SHP77 treated with DMSO at 0.1 percent for 48 hours (cell line): ENCODE measurements at places on chromosomes 6 and 20.

GRCh38 chr20:31705598-31706597, 16.8 kb downstream of the BCL2L1 start:
- DNase-seq = no peak

- DNase-seq = no peak
Observed at GRCh38 chr6:22709803-22710202, 140.4 kb downstream of the HDGFL1 start.

DNA sequence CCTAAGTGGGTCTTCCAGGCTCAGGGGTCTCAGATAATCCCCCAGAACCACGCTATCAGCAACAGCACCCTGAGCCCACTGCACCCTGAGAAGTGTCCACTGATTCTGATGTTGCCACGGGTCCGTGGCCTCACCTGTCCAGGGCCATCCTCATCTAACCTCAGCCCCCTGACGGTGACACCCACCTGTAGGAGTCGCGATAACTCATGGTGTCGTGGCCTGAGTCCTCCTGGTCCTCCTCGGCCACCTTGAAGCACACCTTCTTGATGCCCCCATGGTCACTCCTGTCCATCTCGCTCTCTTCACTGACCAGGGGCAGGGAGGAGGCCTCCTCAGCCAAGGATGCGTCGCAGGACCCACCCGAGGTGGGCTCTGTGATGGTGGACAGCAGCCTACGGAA, 182.1 kb downstream of the PREX1 start:
- no peak for DNase-seq

DNA sequence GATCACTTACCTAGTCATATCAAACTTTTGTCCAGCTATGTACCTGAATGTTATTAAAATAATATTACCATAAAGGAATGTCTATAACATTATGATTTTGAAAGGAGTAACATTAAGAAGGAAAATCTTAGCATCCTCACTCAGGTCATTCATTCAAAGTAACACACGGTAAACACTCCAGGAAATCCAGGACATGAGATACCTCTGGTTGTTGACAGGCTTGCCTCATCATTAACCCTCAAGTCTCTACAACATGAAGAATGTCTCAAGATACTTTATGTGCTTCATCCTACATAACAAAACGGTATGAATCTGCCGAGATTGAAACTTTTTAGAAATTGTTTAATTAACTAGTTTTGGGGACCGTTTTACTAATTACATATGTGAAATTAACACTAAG, 690 bp upstream of the FILIP1 start:
- DNase-seq = no peak

GRCh38 chr6:111874025-111874415, 768 bp upstream of the FYN start:
- no peak for DNase-seq

DNA sequence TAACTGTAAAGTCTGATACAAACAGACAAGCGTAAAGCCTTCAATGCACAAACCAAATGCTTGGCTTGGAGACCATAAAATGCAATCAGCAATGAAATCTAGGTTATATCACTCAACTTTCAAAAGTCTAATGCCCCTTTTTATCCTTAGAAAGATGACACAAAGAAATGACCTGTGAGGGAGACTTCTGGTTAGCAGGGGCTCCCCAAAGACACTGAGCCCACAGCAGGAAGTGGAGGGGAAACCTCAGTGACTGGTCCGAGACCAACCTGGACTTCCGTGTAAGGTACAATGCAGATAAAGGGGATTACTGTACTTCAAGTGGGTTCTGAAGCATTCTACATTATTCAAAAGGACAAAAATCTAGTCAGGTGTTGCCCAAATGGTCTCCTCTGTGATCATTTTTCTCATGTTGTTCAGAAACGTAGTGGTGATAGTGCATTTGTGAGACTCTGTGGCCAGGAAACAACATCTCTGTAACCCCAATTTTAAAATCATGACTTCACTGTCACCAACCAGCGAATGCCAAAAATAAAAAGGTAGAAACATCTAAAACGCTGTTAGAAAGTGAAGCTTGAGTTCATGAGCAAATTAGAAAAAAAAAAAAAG, 88.2 kb downstream of the HIVEP2 start:
- no peak for DNase-seq

DNA sequence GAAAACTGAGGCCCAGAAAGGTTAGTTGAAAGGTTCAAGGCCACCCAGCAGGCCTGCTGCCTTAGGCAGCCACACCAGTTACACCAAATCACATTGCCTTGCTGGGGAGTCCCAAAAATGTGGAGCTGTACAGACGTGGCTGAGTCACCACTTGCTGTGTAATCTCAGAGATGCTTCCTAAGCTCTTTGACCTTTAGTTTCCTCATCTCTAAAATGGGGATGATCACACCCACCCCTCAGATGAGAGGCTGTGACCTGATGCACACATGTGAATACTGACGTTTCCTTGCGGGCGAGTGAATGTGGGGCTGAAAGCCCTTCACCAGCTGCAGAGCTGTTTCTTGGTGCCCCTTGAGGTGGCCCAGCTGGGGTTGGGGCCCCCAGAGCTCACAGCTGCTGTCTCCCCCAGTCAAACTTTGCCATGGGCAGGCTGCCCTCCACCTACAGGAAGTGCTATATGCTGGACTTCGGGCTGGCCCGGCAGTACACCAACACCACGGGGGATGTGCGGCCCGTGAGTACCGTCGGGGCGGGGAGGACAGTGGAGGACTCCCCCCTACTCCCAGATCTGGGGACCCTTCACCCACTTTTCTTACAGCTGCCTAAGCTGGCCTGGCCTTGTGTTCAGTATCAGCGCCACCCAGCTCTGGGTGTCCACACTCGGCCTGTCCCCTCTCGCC, 11.0 kb downstream of the TTBK1 start:
- no peak for DNase-seq

- DNase-seq = no peak
Observed at GRCh38 chr6:6659600-6660327, 71.2 kb downstream of the LY86 start.

DNA sequence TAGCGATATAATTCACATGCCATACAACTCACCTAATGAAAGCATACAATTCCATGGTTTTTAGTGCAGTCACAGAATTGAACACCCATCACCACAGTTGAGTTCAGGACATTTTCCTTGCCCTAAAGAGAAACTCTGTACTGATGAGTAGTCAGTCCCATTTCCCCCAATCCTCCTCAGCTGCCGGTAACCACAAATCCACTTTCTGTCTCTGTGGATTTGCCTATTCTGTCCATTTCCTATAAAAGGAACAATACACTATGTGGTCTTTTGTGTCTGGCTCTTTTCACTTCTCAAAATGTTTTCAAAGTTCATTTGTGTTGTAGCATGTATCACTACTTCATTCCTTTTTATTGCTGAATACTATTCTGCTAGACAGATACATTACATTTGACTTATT, 67.9 kb upstream of the TGM3 start:
- no peak for DNase-seq

- no peak for DNase-seq
Observed at GRCh38 chr20:64009811-64010387, 26.1 kb upstream of the C20orf204 start.

GRCh38 chr6:11196511-11197174, 35.8 kb downstream of the NEDD9 start:
- no peak for DNase-seq

DNA sequence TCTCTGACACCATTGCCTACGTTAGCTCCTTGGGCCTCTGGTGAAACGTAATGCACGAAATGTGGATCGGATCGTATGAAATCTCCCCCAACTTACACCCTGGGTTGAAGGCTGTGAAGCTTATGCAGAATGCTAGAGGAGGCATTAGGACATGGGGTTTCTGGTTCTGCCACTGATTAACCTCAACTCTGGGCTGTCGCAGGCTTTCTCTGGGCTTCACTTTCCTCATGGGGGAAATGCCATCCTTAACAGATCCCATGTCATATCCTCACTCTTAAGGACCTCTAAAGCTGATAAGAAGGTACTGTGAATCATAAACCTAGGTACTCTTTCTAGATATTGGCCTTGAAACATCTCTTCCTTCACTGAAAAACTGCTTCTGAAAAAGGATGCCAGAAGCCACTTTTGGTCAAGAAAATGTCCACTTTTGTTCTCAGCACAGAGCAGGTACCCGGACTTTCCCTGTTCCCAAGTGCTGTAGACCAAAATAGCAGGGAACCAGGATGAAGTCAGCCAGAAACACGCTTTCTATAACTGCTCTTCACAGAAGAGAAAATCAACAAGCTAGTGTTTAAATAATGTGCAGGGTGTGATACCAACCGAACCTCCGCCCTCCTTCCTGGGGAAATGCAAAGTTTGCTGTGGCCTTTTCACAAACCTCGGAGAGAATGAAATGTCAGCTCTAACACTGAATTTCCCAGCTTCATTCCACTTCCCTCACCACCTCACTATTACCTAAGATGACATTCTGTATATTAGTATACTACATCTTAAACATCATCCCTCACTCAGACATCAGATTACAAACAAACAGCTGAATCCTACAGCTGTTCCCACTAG, 118.9 kb downstream of the BACH2 start:
- DNase-seq = no peak

GRCh38 chr6:43714311-43715055, 26.9 kb upstream of the MRPS18A start:
- DNase-seq = no peak

GRCh38 chr6:162541019-162541601, 186.5 kb downstream of the PRKN start:
- DNase-seq = no peak

- no peak for DNase-seq
Observed at GRCh38 chr6:20411953-20412681, 10.4 kb downstream of the E2F3 start.

- DNase-seq = no peak
Observed at GRCh38 chr6:88004707-88005106, 42.9 kb upstream of the SPACA1 start.
